NCI-H524 (cell line): ENCODE measurements at places on chromosomes 3 and 15.

GRCh38 chr3:38131621-38132369 lies 5.1 kb downstream of the ACAA1 start:
- DNase-seq, result peak; percentile 40

DNA sequence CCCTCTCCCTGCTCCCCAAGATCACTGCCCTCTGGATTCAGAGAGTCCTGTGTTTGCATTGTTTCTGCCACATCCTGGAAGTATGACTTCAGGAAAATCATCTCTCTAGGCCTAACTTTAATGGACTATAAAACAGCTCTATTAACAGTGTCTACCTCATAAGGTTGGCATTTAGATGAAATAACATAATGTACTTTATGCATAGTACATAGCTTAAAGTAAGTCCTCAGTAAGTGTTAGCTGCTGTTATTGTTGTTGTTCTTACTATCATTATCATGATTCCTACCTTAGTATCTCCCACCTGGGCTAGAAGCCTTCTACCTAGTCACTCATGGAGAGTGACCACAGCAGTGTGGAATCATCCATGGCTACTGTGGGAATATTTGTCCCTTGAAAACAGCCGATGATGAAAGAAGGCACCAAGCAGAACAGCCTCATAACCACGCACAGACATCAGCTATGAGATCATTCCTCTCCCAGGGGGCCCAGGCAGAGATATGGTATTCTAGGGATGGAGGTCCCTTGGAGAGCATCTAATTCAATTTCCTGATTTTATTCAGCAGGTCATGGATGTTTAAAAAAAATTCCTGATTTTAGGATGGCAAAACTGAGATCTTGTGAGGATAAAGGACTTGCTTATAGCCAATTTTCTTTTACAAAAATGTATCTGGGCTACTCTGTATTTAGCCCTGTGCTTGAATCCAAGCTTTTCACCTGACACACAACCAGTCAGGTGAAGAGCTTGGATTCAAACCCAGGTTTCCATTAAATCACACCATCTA lies 1.9 kb downstream of the FSD2 start:
- no peak for DNase-seq

- DNase-seq, result no peak
These were observed 43.0 kb upstream of the MYRIP start for GRCh38 chr3:39766433-39766832.

DNA sequence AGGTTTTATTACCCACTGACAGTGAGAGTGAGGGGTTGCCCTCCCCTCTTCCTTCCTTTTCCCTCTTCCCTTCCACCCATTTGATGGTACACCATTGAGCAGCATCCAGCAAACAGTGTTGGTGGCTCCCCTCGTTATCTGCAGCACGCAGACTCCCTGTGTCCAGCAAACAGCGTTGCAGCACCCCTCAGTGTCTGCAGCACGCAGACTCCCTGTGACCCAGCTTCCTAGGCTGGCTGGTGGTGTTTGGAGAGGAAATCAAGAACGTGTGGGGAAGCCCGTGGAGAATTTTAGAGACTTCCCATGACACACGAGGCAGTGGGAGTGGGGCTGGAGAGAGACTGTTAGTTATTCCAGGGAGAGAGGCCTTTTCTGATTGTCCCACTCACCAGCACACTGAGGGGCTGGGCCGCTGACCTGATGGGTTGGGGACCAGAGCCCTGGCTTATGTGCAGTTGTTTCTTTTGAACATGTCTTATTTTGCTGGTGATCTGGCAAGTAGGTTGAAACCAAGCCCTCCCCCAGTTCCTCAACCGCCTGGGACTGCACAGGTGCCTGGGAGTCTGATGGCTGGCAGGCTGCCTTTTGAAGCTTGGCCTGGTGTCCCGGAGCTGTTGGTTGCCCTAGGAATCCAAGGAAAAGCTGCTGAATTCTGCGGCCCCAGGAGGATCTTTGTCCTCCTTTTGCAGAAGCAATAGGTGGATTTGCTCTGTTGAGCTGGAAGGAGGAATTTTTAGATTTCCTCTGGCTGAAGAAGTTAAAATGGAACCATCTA lies 19.0 kb downstream of the APBA2 start:
- DNase-seq, result no peak

DNA sequence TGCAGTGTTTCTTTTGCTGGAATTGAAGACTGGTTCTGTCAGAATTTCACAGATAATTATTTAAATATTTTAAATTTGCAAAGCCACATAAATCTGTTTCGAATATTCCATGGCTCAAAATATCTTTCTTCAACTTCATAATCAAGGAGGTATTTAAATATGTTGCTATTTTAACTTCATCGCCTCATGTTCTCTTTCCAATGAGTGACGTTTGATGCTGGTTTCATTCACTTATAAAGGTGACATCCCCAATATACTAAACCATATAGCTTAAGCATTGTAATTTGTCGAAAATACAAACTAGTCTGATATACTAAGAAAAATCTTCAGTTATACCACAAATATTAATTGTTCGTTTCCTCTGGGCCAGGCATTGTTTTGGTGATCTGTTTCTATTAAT lies 22.5 kb downstream of the MBNL1 start:
- no peak for DNase-seq

DNA sequence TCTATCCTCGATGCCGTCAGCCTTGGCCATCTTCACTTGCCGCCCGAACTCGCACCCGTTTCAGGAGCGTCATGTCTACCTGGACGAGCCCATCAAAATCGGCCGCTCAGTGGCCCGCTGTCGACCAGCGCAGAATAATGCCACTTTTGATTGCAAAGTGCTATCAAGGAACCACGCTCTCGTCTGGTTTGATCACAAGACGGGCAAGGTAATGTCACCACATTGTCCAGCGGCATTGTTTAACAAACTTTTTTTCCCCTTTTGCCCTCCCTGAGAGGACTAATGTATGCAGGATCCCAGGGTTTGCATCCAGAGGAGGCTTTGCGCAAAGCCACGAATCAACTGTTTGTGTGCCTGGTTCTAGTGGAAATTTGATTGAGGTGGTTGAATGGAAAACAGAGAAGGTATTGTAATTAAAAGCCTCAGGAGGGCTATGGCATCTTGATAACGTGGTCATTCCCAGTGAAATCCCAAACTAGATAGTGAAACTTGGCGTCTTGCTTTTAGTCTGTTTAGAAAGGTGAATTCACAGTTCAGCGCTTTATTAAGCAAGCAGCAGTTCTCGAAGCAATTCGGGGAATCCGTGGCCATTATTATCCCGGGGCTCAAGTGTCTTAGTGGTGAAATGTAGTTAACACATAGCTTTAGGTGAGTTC lies 1.7 kb downstream of the SLMAP start:
- DNase-seq, result no peak

DNA sequence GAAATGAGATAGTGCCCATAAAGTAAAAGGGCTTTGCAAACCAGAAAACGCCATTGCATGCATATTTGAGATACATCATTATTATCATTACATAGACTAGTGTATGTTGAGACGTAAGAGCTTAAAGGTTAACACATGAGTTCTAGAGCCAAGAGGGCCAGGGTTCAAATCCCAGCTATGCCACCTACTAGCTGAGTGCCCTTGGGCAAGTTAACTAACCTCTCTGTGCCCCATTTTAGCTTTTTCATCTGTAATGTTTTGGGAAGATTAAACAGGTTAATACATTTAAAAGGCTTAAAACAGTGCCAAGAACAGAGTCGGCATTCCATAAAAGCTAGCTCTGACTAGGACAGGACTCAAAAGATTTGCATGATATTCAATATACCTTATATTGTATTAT lies 22.8 kb downstream of the IQSEC1 start:
- no peak for DNase-seq

DNA sequence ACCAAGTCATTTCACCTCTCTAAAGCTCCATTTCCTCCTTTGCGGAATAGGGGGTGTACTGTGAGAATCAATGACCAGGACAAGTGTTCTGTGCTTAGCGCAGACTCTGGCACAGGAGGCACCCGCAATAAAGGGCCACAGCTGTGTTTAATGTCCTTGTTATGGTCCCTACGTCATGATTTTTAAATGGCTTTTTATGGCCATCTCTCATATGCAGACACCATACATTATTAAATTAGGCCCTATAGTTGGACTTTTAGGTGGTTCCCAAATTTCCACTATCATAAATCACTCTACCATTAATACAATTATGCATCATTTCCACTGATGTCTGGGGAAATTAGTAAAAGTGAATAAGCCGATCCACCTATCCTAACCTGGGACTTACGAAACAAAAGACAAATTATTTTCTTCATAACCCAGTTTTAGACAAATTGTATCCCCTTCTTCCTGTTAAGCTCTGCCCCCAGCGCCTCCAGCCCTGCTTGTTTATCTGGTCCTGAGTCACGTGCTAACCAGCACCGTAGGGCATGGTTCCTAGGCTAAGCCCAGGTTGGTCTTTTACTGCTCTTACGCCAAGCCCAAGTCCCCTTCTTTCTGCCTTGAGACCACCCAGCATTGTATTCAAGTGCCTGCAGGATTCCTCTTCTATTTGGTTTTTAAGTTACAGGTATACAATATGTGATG lies 278.3 kb downstream of the SHQ1 start:
- DNase-seq, result no peak

- no peak for DNase-seq
These were observed 60.2 kb downstream of the MAP3K13 start for GRCh38 chr3:185423178-185423577.

GRCh38 chr3:138781012-138781470 lies 53.7 kb downstream of the PIK3CB start:
- no peak for DNase-seq

GRCh38 chr3:153257673-153258351 lies 95.8 kb downstream of the RAP2B start:
- DNase-seq, result no peak

DNA sequence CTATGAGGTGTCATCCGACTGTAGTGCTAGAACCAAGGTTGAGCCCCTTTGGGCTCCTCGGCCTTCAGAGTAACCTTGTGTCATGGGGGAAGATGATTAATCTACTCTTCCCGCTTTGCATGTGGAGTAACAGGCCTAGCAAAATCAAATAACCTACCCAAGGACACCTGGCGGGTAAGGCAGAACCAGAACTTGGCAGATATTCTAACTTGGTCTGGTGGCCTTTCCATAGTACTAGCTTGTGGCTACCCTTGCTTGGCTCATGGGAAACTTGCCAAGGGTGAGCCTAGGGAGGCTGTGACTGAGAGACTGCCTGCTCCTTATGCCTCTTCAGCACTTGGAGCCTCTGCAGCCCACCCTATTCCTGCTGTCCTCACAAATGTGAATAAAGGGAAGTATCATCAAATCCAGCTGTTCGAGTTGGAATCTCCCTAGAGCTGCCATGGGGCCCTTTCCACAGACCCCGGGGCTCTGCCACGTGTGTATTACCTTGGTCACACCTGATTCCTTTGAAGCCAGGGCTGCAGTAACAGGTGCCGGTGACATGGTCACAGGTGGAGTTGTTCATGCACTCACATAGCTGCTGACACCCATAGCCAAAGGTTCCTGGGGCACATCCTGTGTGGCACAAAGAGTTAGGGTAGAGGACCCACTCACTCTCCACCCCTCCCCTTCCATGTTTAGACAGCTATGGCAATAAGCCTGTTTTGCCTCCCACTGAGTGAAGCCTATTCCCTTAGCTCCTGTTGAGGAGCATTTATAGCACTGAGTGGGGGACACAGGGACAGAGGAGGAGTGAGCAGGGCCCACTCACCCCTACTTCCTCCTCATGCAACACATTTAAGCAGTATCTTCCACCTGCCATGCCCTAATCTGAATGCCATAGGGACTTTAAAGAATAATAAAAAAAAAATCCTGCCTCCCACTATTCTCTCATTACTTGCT lies 46.0 kb downstream of the RAB11A start:
- no peak for DNase-seq

DNA sequence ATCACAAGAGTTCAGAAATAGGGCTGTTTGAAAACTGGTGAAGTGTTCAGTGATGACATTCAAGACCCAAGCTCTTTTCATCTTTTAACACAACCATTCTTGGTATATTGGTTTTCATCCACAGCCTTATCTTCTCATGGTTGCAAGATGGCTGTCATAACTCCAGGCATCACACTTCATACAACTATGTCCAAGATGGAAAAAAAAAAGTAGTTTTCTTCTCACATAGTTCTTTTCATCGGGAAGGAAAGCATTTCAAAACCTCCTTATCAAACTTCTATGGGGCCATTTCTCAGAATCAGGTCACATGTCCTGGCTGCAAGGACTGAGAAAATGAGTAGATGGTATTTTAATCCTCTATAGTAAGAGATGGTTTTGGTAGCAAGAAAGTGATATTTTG lies 21.1 kb upstream of the MFSD1 start:
- no peak for DNase-seq

- DNase-seq, result no peak
These were observed 161.4 kb upstream of the NANOGP8 start for GRCh38 chr15:35246451-35246850.

- peak; percentile 1 for DNase-seq
These were observed 468.9 kb upstream of the UBE2E2 start for GRCh38 chr3:22734207-22734606.

- no peak for DNase-seq
These were observed 26.2 kb downstream of the EDC3 start for GRCh38 chr15:74669627-74670026.

DNA sequence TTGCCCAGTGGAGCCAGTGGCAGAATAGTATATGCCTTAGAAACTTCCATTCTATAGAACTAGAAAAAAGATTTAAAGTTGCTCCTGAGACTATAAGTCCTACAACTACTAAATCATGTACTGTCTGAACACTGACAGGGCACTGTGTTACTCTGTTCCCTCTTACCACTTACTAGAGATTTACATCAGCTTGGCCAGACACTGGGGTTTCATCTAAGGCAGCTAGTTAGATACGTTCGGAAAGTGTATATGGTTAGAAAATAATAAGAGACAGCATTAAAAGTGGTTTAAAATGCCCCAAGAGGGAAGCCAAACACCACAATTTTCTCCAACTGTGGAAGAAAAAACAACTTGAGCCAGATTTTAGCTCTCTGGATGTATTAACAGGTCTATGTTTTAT lies 97.1 kb downstream of the FBN1 start:
- no peak for DNase-seq

DNA sequence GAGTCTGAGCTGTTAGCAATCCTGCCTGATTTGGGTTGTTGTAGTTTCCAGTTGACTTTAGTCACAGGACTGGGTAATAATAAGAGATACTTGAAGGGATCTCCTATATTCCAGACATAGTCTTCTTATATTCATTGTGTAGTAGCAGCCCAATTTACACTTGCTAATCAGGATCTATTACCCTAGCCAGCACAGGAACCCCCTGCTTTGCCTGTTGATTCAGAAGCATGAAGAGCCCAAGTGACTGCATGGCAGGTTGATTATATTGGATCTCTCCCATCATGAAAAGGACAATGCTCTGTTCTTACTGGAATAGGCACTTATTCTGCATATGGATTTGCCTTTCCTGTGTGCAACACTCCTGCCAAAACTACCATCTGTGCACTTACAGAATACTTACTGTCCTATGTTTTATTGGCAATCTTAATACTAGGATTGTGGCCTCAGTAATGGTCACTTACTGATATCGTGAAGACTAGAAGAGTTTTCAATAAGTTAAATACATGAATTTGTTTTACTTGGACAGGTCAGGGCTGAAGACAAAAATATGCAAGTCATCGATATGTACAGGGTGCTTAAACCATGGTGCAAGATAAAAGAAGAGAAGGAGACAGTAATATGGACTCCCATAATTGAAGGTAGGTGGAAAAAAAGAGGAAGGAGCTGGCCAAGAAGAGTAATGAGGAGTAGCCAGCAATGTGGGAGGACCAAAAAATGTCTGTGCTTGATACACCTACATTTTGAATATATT lies 304.1 kb downstream of the MCTP2 start:
- no peak for DNase-seq

GRCh38 chr3:25531971-25532370 lies 103.9 kb downstream of the RARB start:
- DNase-seq, result no peak

GRCh38 chr15:37219211-37219701 lies 118.9 kb upstream of the MEIS2 start:
- no peak for DNase-seq

GRCh38 chr3:195601382-195601781 lies 17.6 kb upstream of the APOD start:
- DNase-seq, result no peak
